ENCODE measurements at places on chromosomes 5 and 9.

DNA sequence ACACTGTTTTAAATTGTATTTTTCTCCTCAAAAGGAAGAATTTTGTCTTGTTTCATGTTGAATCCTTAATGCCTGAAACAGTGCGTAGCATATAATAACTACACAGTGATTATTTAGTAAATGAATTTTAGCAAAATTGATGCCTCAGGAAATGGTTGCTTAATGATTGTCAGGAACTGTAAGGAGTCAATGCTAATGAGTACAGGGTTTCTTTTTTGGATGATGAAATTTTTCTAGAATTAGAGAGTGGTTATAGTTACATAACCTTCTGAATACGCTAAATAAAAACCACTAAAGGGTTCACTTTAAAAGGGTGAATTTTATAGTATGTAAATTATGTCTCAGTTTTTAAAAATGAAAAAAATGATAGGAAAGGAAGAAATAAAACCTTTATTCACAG, 14.9 kb downstream of the FAM151B start:
- DNase-seq = no peak

DNA sequence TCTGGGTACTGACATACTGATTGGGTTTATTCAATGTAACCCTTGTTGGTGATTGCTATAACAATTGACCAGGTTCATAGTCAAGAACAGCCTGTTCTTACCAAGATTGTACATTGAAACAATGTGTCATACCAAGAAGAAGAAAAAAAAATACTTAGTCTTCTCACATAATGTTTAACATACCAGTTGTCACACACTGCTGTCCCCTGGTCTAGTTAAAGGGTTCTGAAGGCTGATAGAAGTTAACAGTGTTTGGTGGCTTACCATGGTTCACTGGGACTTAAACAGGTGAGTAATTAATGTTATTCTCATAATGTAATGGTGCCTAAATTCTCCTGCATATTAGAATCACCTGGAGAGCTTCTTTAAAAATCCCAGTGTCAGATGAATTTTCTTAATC, 18.5 kb upstream of the CDC42SE2 start:
- no peak for DNase-seq

DNA sequence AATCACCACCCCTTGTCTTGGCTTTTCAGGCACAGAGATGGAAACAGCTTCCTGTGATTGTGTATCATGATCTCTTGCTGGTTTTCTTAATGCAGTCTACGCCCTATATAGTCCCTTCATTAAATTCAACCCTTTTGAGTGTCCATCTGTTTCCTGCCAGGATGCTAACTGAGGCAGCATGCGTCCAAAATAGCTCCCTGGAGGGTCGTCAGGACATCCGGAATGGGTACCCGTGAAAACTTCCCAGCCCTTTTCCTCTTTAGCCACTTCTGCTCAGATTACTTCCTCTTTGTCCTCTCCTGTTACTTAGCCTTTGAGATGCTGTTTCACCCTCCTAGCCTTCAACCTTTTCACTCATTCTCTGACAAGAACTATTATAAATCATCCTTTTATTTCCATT, 79.8 kb upstream of the KLF9 start:
- DNase-seq = no peak

DNA sequence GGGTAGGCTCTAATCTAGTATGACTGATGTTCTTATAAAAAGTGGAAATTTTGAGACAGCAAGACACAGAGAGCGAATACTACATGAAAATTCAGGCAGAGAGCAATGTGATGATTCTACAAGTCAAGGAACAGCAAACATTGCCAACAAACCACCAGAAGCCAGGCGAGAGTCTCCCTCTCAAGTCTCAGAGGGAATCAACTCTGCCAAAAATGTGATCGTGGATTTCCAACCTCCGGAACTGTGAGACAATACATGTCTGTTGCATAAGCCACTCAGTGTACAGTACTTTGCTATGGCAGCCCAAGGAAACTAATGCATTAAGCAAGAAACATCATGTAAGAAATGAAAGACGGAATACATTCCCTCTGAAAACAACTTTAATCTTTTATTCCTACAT, 52.1 kb upstream of the CCNG1 start:
- peak; percentile 14 for DNase-seq

DNA sequence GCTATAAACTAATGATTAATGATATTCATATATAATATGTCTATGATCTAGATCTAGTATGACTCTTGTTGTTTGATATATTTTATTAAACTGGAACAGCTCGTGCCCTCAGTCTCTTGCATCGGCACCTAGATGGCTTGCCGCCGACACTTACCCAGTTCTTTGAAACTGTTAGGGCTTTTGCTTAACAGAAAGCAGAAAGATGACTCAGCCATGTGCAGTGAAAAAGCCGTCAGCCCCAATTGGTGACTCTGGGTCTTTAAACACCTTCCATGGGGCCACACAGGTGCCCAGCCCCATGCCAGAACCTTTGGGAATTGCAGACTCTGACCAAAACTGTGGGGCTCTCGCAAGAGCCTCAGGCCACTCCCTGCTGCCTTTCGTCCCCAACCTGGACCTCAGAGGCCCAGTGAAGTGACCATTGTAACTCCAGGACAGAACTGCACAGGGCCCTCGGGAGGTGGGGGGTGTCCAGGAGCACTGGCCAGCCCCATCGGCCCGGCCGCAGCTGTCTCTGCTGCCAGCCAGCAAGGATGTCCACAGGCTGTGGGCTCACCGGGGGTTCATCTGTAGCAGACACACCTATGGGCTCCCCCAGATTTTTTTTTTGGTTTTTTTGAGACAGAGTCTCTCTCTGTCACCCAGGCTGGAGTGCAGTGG, 7.8 kb downstream of the LCN10 start:
- DNase-seq = no peak

DNA sequence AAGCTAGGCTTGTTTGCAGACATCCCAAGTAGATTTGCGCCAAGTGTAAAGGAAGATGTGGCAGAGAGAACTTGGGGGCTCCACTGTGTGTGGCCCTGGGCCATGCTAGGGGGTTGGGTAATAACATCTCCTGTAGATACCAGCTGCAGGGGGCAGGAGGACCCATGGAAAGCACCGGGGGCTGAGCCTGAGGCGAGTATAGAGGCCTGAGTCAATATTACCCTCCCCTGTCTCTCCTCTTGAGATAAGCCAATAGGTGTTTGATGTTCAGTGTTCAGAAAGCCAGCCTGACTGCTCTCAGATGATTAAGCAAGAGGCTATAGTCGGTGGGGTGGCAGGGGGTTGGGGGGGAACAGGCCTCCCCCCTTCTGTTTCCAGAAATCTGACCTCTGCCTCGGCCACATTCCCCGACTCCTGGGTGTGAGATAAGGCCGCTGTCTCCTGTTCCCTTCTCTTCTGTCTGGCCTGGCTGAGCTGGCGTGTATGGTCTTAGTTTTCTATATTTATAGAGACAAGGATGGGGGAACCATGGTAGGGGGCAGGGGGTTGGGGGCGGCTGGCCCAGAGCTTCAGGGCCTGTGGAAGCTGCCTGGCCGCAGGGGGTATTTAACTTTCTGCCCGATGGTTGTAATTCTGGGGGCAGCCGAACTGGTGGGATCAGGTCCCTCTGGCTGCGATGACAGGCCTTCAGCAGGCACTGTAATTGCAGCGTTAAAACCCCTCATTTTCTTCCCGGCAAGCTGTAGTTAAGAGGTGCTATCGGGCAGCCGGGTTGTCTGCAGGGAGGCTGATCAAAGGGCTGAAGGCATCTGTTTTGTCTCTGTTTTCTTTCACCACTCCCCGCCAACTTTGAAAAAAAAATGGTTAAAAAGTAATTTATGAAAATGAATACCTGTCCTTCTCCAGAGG, 292.0 kb downstream of the NSG2 start:
- no peak for DNase-seq

- DNase-seq = peak; percentile 37
Observed at GRCh38 chr5:136133222-136133921, 727 bp downstream of the SMAD5 start.

DNA sequence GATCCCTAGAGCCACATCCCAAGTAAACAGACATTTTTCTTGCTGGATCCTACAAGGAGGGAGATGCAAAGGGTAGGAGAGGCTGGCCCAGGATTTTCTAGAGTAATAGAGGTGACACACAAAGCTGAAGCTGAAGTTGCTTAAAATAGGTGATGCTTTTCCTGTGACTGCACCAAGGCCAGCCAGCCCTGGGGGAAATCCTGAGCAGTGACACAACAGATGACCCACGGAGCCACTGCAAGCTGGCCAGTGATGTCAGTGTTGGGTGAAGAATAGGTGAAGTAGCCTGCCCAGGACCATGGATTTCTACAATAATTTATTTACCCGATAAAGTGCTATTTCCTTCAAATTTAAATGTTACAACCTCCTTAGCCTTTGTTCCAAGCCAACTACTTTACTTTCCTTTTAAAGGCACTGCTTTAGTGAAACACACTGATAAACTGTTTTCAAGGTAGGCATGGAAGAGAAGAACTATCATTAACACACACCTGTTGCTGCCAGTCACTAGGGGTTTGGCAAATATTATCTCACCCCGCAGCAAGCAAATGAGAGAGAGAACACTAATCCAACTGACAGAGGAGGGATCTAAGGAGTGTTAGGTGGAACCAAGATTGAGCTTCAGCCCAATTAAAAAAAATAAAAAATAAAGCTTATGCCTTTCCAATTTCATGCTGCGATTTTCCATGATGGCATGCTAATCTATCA, 123.5 kb downstream of the CTNND2 start:
- DNase-seq = no peak

GRCh38 chr9:81125446-81126092, 563.8 kb downstream of the TLE1 start:
- DNase-seq = no peak

- no peak for DNase-seq
Observed at GRCh38 chr5:80243567-80243966, 12.3 kb downstream of the SERINC5 start.
